T-helper 17 cell (primary cell): ENCODE measurements at places on chromosomes 4 and X.

- no peak for DNase-seq
Observed at GRCh38 chr4:167032871-167033270, 201.4 kb downstream of the SPOCK3 start.

DNA sequence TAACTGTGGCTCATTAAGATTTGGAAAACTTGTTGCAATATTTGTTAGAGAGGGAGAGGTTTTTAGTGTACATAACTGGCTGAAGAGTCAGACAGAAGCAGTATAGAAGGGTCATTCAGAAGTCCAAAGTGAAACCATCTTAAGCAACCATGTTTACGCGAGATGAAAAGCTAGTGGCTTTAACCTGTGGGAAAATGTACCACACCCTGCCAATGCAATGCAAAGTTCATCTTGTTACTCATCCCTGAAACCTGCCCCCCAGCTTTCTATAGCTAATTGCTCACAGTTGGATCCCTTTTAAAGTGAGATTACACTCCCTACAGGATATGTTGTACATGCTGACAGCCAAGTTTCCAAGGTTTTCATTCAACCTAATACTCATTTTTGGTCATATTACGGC lies 96.7 kb upstream of the RAPGEF2 start:
- DNase-seq, result no peak

GRCh38 chr4:7625071-7625470 lies 190.3 kb upstream of the PSAPL1 start:
- DNase-seq, result no peak

- no peak for DNase-seq
Observed at GRCh38 chrX:64204701-64205440, 637 bp downstream of the AMER1 start.

DNA sequence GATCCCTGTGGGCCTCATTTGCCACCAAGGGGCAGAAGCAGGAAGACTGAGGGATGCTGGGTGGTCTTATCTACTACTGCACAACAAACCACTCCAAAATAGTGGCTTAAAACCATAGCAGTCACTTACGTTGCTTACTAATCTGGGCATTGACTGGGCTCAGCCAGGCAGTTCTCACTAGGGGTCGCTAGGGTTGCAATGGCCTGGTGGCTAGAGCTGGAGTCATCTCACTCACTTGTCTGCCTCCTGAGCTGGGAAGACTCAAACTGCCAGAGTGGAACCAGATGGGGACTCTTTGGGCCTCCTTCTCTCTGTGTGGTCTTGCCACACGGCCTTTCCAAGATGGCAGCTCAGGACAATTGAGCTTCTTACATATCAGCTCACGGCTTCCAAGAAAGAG lies 216.3 kb upstream of the BCOR start:
- DNase-seq, result no peak
